CD4-positive, alpha-beta memory T cell (primary cell): ENCODE measurements at places on chromosomes 2 and 18.

DNA sequence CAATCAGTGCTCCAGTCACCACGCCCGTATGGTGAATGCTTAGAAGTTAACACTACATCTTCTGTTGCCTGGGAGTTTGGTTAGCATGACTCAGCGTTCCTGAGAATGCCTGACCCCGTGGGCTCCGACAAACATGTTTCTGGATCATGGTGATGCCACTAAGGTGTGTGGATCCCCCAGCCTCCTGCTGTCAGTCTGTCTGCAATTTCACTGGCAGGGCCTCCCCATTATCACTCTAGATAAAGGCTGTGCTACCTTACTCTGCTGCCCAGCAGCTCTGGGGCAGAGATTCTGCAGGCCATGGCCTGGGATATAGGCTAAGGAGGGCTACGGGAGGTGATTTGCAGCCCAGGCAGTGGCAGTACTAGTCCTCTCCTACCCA, 66.0 kb downstream of the STPG4 start:
- DNase-seq, result no peak

DNA sequence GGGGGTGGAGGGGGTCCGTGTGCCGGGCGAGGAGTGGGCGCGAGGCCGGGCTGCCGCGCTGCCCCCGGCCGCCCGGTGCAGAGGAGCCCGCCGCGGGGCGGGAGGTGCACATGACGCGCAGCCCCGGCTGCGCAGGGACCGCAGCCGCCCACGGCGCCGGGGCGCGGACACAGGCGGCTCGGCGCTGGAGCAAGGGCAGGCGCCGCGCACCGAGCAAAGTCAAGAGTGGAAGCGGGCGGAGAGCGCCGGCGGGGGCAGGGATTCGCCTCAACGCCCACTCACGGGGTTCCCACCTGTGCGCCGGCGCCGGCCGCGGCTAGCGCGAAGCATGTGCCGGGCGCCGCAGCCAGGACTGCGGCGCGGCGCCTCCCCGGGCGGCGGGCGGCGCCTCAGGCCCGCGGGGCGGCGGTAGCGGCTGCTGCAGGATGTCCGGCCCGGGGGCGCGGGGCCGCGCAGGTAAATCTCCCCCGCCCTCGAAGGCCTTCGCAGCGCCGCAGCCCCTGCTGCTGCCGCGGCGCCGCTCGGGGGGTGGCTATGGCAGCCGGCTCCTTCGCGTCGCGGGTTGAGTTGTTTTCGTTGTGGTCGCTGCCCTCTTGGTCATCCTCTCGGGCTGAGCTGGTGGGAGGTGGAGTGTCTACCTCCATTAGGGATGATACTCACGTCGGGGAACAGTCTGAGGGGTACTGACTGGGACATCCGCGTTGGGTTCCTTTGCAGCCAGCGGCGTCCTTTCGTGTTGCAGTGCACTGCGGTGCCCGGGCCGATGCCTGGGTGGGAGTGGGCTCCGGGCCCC, 216.3 kb upstream of the DTNA start:
- DNase-seq, result no peak

DNA sequence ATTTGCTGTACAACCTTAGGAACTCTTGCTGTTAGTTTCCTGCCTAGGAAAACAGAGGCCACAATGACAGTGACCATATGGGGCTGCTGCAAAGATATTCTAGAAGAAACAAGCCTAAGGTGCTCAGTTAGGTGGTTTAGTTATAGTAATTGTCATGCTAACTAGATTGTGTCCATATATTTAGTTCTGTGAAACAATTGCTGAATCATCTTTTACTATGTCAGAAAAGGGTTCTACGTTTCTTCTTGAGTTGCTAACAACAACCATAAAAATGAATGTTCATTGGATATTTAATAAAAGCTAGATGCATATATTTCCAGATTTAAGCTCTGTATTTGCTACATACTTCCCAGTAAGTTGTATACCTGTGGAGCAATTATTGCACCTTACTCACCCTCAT, 597.2 kb upstream of the KLHL29 start:
- no peak for DNase-seq

- no peak for DNase-seq
Observed at GRCh38 chr2:193818801-193819499, 1624.2 kb upstream of the TMEFF2 start.
